T47D (cell line): ENCODE measurements at places on chromosomes 11 and 22.

DNA sequence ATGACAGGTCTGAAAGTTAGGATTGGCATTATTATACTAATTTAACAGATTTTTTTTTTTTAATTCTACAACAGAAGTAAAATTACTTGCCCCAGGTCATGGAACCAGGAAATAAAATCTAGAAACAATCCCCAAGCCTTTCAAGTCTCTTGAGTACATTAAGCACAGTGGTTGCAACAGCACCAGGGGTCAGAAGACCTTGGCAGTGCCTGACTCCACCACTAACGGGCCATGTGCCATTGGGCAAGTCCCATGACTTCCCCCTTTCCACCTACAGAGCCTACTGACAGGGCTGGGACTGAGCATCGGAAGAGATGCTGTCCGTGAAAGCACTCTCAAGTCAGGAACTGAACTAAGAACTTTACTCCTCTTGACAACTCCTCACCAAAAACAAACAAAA is 98.6 kb upstream of the AKIP1 start:
- DNase-seq: peak; percentile 9

DNA sequence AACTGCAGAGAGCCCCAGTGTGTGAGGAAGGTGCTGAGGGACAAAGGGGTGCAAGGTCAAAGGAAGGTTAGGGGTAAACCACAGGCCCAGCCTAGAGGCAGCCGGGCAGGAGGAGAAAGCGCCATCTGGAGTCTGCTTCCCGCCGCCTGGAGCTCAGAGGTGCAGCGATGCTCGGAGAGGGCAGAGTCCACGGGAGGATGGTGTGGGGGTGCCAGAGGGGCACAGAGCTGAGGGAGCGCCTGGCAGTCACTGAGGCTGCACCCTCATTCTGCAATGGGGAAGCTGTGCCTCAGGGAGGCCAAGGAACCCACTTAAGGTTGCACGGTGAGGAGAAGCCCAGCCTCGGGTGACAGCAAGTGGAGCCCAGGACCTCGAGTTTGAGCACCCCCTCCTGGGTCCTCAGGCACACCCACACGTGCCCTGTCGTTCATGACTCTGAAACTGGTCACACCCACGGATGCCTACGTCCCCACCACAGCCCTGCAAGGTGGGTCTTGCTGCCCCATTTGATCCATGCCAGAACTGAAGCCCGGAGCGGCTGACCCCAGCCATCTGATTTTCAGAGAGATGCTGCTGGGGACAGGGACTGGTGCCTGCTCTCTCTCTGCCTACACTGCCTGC is 1.6 kb downstream of the IL2RB start:
- no peak for DNase-seq

GRCh38 chr22:17980638-17981051 is 43.7 kb downstream of the MICAL3 start:
- no peak for DNase-seq

- DNase-seq: no peak
Measured at GRCh38 chr11:120217941-120218694, 7.3 kb downstream of the OAF start.

DNA sequence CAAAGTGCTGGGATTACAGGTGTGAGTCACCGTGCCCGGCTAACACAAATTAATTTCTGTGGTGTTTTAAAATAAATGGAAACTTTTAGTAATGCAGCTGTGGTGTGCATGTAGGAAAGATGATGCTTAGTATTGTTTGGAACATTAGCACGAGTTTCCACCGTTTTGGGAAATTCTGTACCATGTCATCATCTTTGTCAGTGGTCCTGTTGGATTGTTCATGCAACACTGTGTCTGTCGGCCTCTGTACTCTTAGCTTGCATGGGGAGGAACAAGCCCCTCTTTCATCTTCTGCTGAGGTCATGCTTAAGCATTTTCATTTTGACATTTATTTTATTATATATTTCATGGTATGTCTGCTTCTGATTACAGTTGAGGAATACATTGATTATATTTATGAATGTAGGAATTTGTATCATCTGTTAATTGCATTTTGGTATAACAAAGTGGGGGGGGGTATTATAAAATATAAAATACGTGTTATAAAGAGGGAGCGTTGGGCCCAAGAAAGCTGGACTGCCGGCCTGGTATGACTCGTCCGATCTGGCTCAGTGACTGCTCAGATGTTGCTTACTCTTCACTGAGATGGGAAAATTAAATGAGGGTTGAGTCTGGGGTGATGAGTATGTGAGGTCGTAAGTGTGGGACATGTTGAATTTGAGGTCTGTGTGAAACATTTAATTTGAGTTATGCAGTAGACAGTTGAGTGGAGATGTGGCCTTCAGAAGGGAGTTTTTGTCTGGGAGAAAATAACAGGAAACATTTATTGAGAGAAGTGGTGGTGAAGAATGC is 28.7 kb downstream of the CECR2 start:
- DNase-seq: no peak

GRCh38 chr22:27684901-27685300 is 116.7 kb downstream of the MN1 start:
- no peak for DNase-seq

- DNase-seq: no peak
Measured at GRCh38 chr11:35141071-35141470, 2.1 kb downstream of the CD44 start.

- no peak for DNase-seq
Measured at GRCh38 chr11:132278801-132279574, 908.6 kb downstream of the NTM start.

DNA sequence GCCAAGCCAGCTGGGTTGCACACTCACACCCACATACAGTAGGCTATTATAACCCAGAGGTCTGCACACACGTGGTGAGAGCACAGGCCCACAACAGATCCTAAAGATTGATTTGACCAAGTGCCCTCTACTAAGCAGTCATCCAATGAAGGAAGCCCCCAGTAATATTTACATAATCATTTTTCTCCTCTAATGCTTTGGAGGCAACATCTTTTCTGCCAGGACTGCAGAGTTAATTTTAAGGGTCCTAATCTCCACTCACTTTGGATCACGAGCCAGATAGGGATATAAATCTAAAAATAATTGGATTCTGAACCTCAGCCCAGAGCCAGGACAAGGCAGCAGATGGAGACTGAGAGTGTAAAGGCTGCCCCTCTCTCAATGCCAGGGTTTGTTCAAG is 49.1 kb upstream of the MTNR1B start:
- DNase-seq: no peak

- DNase-seq: no peak
Measured at GRCh38 chr11:111391328-111392124, 12.5 kb upstream of the POU2AF1 start.

GRCh38 chr11:78210000-78210608 is 21.4 kb downstream of the USP35 start:
- DNase-seq: no peak

- peak; percentile 85 for DNase-seq
Measured at GRCh38 chr11:126113515-126113957, 50.9 kb upstream of the CDON start.

DNA sequence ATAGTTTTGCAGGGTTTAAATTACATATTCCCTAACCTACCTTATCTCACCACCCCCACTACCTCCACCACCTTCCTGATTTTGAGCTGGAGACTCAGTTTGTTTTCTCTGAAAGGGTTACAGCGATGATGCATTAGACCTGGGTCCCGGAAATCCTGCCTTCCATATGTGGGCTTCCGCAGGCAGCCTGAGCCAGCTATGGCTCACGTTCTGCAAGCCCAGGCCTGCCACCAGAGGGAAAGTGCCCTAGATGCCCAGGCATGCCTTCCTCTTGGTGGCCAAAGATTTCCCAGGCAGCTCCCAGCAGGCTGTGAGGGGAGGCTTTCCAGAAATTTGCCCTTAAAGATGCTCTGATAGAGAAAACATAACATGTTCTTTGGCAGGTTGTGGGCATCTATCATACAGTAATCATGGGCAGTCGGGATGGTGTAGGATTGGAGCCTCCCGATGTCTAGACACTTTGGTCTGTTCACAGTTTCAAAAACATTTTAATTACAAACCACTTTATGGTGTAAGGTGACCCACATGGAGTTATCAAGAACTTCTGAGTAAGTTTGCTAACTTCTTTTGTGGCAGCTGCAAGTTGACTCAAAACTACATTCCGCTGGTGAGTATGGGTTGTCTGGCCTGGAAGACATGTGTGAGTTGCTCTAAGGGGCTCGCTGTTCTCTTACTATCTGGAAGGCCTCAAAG is 79.3 kb downstream of the MICAL2 start:
- DNase-seq: no peak

- no peak for DNase-seq
Measured at GRCh38 chr11:27040302-27041115, at the start of gene BBOX1. TSS of gene BBOX1 (plus strand) at chr11:27040815. CDS start at chr11:27055431, 14,616 bp downstream.

DNA sequence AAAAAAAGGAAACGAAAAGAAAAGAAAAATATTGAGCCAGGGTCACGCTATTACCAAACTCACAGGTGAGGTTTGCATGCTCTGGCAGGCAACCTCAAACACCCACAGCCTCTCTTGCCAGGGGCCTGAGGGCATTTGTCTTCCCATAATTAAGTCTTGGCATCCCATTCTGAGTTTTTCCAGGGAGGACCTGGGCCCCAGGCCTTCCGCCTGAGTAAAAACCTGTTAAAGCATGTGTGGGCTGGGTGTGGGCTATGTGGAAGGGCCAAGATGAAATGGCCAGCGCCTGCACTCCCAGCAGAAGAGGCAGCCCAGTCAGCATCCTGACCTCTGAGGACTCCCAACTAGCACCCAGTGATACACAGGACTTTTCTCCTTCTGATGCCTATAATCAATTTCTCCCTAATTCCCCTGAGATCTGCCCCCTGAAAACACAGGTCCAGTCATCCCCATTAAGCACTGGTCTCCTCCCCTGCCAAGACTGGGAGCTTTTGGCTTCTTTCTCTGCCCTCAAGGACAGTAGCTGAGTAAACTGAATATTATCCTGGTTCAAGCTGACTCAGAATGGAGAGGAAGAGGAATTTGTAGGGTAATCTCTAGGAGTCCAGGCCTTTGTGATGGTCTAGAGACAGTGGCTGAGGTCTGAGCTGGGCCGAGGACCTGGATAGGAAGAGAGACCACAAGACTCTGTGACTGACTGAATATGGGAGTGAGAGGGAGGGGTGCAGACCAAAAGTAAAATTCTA is 35.6 kb upstream of the ACER3 start:
- peak; percentile 99 for DNase-seq

GRCh38 chr11:128428935-128429334 is 158.4 kb downstream of the ETS1 start:
- no peak for DNase-seq

- DNase-seq: no peak
Measured at GRCh38 chr11:64337538-64338249, 2.3 kb upstream of the CCDC88B start.

DNA sequence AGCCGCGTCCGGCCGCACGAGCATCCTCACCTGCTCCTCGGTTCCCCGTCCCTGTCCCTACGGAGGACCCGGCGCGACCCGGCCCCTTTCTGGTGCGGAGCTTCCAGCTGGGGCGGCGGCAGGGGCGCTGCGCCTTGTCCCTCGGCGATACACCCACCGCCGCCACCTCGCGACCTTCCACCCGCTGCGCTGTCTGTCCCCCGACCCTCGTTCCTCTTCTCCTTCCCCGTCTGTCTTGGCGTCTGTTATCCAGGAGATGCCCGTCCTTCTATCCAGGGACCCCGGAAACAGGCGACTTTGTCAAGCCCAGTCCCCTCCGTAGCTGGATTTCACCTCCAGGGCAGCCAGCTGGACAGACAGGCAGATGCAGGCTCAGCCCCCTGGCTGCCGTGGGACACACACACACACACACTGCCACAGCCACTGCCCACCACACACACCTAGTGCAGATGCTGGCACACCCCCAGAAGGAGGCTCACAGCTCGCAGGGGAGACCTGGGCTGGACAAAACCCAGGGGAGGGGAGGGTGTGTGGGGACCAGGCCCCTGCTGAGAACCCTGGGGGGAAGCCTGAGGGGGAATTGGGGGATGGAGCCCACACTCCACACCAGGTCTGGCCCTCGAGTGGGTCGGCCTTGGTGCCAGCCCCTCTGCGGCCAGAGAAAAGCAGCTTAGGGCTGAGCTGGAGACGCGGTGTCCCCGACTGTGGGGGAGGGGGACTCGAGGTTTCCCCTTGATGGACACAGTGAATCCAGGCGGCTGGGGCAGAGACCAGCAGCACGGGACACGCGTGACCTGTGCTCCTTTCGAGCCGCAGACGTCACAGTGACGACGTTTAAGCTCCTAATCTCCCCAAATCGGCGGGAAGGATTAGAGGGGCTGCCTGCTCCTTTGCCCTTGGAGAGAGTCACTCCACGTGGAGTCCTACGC is 788 bp downstream of the DRD4 start:
- DNase-seq: no peak

- DNase-seq: no peak
Measured at GRCh38 chr22:45527456-45527855, 24.8 kb downstream of the FBLN1 start.

DNA sequence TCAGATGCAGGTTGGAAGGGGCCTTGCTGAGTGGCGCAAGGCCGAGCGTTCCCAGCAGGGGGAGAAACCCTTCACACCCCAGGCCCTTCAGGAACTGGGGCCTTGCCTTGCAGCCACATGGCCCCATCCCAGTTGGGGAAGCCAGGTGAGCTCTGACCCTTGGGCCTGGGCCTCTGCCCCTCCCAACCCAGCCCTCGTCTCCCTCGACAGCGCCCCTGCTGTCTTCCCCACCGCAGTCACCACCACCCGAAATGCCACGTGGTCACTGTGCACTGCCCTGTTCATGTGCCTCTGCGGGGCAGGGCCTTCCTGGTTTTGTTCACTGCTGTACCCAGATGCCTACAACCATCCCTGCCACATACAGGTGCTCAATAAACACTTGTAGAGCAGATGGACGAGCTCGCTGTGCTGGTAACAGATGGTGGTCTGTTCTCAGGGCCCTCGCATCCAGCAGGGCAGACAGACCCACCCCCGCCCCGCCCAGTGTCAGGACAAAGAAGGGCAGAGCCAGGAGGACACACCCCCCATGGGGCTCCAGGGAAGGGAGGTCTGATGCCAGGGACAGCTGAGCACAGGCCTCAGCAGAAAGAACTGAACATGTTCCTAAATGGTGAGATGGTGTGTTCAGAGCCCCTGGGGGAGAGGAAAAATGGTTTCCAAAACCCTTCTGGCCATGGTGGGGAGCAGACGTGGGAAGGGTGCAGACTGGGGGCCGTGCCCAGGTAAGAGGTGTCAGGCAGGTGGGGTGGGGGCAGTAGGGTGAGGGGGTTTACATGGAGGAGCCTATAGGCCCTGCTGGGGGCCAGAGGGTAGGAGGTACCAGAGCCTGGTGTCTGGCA is 3.7 kb downstream of the POLR2L start:
- peak; percentile 46 for DNase-seq

DNA sequence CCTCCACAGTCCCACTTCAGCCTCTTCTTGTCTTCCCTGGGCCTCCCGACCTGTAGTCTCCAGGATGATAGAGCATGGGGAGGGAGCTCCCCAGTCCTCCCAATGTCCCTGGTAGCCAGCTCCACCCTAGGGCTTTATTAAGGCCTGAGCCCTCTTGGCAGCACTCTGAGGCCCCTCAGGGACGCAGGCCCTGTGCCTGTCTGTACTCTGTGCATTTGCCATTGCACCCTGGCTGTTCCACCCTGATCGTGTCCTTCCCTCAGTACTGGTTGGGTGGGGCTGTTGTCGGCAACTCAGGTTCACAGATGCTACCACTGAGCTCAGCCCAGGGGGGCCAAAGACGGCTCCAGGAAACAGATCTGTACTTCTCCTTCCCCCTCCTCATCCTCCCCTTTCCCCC is 7.2 kb downstream of the SSTR3 start:
- no peak for DNase-seq
